ENCODE measurements at places on chromosomes 4 and X. TPM values are rescaled to one million over a fixed set of nuclear protein-coding genes. Genes with fewer than 3 reads are reported as not detected.

The FGG gene
- total RNA-seq: 0.31 TPM

The TRPC5OS gene
- not detected for total RNA-seq

The MGARP gene
- total RNA-seq: 20.6 TPM

The TBX22 gene
- total RNA-seq: not detected

The H2BW2 gene
- total RNA-seq: not detected

The TMSB15A gene
- not detected for total RNA-seq

The EMCN gene
- 24.5 TPM for total RNA-seq

The CHRNA9 gene
- not detected for total RNA-seq

DNA sequence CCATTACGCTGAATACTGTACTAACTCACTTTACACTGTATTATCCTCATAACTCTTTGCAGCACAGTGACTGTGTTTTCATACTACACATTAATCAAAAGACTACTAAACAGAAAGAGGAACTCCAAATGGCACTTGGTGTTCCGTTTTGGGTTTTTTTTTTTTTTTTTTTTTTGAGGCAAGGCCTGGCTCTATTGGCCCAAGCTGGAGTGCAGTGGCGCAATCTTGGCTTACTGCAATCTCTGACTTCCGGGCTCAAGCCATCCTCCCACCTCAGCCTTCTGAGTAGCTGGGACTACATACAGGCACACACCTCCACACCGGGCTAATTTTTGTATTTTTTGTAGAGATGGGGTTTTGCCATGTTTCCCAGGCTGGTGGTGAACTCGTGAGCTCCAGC, 10.7 kb downstream of the KLHL8 start:
- DNase-seq: no peak

DNA sequence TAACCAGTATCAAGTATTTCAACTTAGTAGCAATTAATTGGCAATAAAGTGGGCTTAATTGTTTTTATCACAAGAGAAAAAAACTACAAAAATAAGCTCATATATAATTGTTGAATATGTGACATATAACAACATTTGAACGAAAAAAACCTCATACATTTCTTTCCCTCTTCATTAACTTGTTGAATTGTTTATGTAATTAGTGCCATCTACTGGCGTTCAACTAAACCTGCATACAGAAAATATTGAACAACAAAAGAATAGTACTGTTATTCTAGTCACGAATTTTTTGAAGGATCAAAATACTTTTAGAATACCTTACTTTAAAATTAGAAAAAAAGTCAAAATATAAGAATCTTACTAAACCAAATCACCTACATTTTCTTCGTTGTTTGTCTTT, 586.5 kb upstream of the FTHL17 start:
- DNase-seq: no peak

GRCh38 chr4:85824166-85824945, 349.4 kb downstream of the ARHGAP24 start:
- DNase-seq: no peak

- DNase-seq: no peak
Observed at GRCh38 chr4:61276029-61276428, 75.9 kb downstream of the ADGRL3 start.

DNA sequence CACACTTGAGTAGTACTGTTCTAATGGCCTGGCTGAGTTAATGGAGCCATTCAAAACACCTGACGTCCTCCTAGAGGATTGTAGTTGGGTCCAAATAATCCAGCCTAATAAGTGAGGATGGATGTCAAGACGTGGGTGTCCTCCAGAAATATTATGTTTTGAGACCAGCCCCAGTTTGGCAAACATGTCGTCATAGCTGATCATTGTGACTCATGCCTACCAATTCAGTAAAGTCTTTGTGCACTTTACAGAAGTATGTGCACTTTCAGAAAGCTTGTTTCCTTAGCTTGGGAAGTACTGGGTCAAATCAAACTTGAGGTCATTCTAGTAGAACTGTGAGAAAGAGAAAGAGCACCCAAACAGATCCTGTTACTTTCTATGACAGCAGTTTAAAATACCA, 37.6 kb upstream of the GLRA2 start:
- DNase-seq: no peak

DNA sequence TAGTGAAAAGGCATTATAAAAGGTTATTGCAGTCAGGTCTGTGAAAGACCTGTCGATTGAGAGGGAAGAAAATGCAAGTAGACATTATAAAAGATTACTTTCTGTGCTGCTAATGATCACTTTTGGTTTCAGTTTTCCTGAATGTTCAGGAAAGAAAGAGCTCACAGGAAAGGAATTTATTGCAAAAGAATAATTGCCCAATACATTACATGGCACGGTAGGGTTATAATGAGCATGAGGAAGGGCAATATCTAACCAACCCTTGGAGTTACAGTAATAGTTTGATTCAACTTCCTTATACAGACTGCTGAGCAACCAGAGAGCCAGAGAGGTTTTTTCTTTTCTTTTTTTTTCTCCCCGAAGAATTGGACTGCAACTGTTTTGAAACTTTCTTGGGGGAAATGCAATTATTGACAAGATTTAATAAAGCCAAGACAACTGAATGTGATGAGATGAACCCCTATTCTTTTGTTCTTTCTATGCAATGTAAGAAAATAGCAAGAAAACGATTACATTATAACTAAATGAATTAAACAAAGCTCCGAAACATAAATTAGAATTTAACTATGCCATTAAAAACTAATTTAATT, 247.0 kb downstream of the C4orf33 start:
- no peak for DNase-seq

GRCh38 chr4:10161146-10161545, 44.5 kb upstream of the WDR1 start:
- no peak for DNase-seq

DNA sequence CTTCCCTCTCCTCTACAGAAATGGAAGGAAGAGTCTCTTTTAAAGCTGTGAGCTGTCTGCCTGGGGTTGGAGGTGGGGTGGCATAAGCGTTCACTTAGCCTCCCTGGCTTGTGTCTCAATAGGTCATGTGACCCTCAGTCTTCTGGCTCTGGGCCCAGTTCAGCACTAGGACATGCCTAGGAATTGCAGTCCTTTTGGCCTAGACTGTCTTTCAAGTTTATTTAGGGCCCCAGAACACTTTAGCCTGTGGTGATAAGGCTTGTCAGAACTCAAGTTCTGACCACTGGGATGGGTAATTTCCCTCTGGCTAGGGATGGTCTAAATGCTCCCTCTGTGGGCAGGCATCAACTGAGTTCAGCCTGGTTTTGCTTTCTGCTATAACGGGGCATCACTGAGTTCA, 34.3 kb upstream of the ARMCX4 start:
- DNase-seq: no peak

- no peak for DNase-seq
Observed at GRCh38 chr4:172011196-172011595, 198.0 kb downstream of the GALNTL6 start.

GRCh38 chr4:187027272-187027671, 303.6 kb upstream of the FAT1 start:
- no peak for DNase-seq

Data from omental fat pad (tissue), 4 donors.